ENCODE measurements at places on chromosomes 7 and 10.

DNA sequence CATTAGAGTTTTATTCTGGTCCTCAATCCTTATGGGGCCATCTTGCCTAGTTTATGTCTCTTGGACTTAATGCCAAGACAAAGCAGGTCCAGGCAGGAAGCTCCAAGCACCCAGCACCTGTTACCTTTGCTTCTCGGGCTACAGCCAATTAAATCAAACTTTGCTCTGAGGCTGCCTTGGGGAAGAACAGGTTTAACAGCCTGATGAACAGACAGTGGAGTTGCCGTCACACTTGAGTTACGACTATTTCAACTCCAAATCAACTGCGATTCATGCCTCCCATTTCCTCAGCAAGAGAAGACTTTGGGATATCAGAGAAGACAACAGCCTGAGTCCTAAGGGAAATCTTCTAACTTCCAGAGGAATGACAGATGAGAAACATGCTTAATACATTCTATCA lies 62.2 kb downstream of the XPNPEP1 start:
- DNase-seq, result no peak

DNA sequence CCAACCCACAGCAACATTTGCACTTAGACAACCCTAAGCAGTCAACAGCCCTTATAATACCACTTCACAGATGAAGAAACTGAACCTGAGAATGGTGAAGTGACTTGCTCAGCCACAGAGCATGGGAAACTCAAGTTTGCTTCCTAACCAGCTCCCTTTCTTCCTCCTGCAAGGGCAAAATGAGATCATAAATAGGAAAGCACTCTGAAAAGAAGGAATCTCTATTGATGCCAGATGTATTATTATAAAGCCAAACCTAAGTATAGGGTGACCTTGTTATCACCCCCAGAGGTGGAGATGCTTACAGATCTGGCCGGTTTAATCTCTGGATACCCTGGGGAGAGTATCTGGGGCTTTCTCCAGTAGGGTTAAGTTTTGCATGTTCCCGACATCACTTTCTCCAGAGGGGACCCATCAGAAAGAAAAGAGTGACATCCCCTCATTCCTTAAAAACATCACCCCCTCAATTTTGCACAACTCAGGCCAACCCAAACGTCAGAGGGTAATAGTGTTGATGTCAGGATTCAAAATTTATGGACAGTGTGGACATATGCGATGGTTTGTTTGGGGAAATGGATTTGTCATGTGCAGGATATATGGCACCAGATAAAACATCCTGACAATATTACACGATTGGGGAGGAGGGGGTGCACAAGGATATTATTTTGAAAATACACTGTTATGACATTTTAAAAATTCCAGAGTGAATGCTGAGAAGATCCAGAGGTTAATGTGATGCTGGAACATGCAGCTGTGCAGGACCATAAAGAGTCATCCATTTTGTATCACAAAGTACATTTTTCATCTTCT lies 24.0 kb upstream of the XPNPEP1 start:
- no peak for DNase-seq

DNA sequence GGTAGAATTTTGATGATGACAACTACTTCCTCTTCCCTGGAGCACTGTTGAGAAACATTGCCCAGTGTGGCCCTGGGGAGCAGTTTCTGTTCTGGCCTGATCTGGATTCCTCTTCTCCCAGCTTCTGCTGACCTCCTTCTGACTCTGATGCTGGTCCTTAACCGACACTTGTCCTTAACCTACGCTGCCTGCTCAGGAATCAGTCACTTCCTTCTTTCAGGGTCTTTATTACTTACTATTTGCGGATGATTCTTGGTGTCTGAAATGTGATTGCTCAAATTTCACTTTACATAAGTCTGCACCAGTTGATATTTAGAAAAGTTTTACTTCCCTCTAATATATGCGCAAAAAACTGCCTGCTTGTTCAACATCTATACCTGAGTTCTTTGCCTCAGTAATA lies 164.1 kb downstream of the PTEN start:
- DNase-seq, result no peak

- no peak for DNase-seq
These were observed 4.3 kb downstream of the PLEKHA8 start for GRCh38 chr7:30032310-30033125.

- no peak for DNase-seq
These were observed 8.0 kb upstream of the CFAP70 start for GRCh38 chr10:73366381-73367298.

- DNase-seq, result no peak
These were observed 75.2 kb upstream of the CELF2 start for GRCh38 chr10:10942441-10942840.

- no peak for DNase-seq
These were observed 342.4 kb downstream of the BBS9 start for GRCh38 chr7:33471636-33472242.

DNA sequence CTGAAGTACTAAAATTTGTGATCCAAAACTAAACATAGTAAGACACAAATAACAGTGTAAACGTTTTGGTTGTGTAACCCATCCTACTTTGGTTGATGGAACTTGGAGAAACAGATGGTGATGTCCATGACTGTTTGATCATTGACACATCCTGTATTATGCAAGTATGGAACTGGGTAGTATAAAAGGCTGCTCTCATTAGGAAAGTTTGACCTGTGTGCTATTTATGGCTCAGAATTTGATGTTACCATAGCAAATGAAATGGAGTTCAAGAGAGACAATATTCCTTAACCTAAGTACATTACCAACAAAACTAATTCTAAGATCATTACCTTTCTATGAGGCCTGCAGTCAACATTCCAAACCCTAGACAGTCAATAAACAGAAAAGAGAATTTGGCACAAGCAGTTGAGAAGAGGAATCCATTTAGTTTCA lies 39.9 kb downstream of the DKK1 start:
- DNase-seq, result no peak

DNA sequence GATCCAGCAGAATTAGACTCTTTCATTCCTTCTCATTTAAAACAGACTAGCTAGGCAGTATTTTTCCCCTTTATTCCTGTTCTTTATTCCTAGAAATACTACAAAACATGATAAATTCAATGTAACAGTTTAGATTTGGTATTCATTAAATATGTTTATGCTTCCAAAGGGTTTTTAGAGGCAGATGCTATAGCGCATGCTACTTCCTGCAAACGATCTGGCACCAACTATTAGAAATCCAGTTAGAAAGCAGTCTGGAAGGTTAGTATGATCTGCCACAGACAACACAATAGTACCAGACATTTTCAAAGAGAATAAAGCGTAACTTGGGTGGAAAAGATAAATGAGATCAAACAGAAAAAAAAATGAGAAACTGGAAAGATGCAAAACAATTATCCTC lies 63.5 kb upstream of the PTN start:
- DNase-seq, result no peak

DNA sequence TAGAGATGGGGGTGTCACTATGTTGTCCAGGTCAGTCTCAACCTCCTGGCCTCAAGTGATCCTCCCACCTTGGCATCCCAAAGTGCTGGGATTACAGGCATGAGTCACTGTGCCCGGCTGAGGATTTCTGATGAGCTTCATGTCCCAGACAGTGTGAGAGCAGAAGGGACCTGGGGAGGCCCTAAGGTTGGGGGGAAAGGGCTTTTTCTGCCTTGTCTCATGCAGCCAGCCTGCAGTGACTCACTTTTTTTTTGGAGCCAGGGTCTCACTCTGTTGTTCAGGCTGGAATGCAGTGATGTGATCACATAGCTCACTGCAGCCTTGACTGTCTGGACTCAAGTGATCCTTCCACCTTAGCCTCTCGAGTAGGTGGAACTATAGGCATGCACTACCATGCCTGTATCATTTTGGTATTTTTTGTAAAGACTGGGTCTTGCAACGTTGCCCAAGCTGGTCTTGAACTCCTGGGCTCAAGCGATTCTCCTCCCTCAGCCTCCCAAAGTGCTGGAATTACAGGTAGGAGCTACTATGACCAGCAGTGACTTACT lies 14.6 kb downstream of the COL26A1 start:
- no peak for DNase-seq

DNA sequence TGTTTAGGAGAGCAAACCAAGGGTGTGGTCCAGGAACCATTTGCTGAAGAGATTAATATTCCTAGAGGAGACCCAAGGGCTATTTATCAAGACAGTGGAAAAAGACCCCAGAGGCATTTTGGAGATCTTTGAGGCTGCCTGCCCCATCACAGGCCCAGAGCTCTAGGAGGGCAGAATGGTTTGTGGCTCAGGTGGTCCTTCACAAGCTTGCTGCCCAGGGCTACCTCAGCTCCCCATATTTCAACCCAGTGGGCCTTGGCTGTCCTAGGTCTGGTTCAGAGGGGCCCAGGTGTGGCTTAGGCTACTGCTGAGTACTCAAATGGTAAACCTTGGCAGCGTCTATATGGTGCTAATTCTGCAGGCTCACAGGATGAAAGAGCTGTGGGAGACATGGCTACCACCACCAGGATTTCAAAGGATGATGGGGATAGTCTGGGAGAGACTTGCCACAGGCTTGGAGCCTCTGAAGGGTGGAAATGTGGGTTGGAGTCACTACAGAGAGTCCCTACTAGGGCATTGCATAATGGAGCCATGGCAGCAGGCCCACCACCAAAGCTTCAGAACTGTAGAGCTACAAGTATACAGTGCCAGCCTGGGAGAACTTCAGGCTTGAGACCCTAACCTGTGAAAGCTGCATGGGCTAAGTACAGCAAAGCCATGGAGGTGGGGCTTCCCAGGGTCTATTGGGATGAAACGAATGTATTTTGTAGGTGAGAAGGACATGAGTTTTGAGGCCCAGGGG lies 24.3 kb downstream of the PTEN start:
- no peak for DNase-seq

DNA sequence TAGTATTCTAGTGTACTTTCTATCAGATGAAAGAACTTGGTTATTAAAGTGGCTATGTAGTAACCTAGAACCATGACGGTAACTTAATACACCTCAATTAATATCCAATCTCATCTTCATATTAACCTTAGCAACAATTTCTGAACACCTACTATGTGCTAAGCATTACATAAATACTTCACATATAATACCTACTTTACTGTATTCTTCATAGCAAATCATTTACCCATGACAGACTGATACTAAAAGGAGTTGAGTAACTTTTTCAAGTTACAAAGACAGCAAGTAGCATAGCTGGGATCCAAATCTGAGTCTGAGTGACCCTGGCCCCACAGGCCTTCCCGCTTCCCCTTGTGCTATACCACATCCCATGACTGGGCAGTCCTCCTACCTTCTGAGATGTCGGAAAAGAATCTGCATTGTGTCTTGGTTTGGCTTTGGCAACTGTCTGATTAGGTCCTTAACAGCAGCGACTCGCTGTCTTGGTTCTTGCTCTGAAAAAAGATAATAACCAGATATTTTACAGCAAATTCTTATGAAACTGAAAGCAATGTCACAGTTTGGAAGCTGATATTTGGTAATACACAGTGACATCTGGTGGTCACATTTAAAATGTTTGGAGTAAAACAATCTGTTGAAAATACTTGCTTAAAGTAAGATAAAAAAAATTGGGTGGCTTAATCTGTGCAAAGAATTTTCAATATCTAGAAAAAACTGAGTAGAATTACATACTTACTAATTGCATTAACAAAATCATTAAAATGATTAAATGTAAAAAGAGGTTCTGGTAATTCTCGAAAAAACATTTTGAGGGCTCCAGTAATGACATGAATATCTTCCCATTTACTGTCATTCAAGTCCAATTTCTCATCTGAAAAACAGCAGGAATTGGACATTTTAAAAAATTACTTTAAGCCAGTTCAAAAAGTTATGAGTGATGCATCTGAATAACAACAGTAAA lies 120.1 kb downstream of the ARHGAP12 start:
- no peak for DNase-seq

DNA sequence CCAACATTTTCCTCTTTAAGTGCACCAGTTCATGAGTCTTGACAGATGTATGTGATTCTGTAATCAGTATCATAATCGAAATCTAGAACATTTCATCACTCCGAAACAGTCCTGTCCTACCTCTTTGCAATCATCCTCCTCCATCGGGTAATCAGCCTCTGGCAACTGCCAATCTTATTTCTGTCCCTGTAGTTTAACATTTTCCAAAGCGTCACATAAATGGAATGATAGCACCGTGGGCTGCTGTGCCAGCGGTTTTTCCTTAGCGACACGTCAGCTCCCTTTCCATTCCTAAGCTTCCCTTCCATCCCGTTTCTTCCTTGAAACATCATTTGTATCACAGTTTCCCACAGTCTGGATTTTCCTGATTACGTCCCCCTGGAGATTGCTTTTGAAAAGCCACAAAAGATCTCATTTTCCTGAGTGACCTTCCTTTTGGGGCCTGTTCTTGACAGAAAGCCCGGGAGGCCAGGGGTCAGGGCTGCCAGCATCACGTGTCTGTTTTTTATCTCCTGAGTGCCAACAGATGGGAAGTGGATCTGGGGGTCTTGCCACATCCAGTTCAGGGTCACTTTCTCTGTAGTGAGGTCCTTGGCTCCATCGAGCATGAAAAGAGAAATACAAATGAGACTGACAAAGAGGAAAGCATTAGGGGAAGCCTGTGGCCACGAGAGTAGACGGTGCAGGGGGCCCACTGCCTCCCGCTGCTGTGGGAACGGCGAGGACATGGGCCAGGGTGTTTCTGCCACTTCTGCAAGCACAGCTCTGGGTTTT lies 31.6 kb downstream of the TMEM120A start:
- DNase-seq, result no peak

GRCh38 chr7:157864911-157865310 lies 528.1 kb downstream of the DNAJB6 start:
- no peak for DNase-seq

DNA sequence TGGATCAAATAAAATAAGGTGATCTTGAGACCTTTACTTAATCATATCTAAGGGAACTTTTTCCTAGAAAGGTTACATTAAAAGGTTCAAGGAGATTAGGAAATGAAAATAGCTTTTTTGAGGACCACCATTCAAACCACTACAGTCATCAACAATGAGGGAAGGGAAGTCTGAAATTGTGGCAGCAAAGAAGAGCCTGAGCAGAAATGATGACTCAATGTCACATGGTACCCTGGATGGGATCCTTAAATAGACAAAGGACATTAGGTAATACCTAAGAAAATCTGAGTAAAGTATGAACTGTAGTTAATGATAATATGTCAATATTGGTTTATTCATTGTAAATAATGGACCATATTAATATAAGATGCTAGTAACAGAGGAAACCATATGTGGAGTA lies 236.0 kb downstream of the SEMA3D start:
- DNase-seq, result no peak

GRCh38 chr10:24170199-24170598 lies 38.7 kb upstream of the KIAA1217 start:
- DNase-seq, result no peak

DNA sequence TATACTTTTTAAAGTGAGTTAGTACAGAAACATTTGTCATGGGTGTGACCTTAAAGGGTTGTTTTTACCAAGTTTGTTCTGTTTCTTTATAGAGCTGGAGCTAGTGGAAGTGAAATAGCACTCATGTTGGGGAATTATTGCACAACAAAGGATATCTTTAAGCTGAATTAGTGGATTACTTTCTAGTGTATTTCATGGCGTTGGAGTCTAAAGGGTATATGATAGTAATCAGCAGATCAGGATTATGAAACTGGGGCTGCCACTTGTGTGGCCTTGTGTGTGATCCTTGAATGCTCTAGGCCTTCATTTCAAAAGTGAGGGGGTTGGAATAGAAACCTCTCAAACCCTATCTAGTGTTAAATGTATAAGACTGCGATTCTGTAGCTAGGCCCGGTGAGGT lies 123.6 kb downstream of the LYZL1 start:
- no peak for DNase-seq

GRCh38 chr10:71404503-71405295 lies 8.0 kb downstream of the CDH23 start:
- DNase-seq, result no peak

GRCh38 chr7:144528536-144529045 lies 125.1 kb upstream of the NOBOX start:
- no peak for DNase-seq
